ENCODE measurements at places on chromosomes 3 and 15. TPM values are rescaled to one million over a fixed set of nuclear protein-coding genes. Genes with fewer than 3 reads are reported as not detected.
A peak's percentile ranks its signal among the peaks of the same experiment; 100 is the strongest.

- no peak for DNase-seq
Measured at GRCh38 chr15:42274702-42274989, 1.4 kb upstream of the TMEM87A start.

Gene SST
- not detected for total RNA-seq

Gene ALDH1A2
- total RNA-seq: 0.61 TPM

Gene GOLGA8G
- not detected for total RNA-seq

GRCh38 chr15:67146875-67147381, 81.5 kb downstream of the SMAD3 start:
- peak; percentile 87 for DNase-seq

Gene BSN
- total RNA-seq: 0.93 TPM

- DNase-seq: no peak
Measured at GRCh38 chr3:126525853-126526667, 2.1 kb downstream of the CHST13 start.

Gene SPTSSB
- total RNA-seq: 51.6 TPM

- no peak for DNase-seq
Measured at GRCh38 chr3:195731356-195731905, 10.7 kb downstream of the MUC20 start.

Gene C3orf22
- not detected for total RNA-seq

GRCh38 chr3:54968546-54969172, 40.8 kb upstream of the LRTM1 start:
- no peak for DNase-seq

GRCh38 chr3:101847328-101847727, 2.0 kb upstream of the NFKBIZ start:
- DNase-seq: no peak

DNA sequence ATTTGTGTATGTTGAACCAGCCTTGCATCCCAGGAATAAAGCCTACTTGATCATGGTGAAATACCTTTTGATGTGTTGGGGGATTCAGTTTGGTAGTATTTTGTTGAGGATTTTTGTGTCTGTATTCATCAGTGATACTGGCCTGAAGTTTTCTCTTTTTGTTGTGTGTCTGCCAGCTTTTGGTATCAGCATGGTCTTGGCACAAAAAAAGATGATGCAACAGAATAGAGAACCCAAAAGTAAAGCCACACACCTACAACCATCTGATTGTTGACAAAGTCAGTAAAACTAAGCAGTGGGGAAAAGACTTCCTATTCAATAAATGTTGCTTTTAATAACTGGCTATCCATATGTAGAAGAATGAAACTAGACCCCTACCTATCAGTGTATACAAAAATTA, 77.6 kb downstream of the TCF12 start:
- DNase-seq: no peak

- no peak for DNase-seq
Measured at GRCh38 chr15:65827065-65827464, 35.0 kb upstream of the DENND4A start.

Gene PIERCE2
- not detected for total RNA-seq

- no peak for DNase-seq
Measured at GRCh38 chr15:59352683-59353082, 20.0 kb downstream of the MYO1E start.

Gene CFAP92
- 5.9 TPM for total RNA-seq

Gene IL17RE
- total RNA-seq: 82.9 TPM

GRCh38 chr3:145272684-145273083, 888.3 kb downstream of the PLOD2 start:
- DNase-seq: no peak

DNA sequence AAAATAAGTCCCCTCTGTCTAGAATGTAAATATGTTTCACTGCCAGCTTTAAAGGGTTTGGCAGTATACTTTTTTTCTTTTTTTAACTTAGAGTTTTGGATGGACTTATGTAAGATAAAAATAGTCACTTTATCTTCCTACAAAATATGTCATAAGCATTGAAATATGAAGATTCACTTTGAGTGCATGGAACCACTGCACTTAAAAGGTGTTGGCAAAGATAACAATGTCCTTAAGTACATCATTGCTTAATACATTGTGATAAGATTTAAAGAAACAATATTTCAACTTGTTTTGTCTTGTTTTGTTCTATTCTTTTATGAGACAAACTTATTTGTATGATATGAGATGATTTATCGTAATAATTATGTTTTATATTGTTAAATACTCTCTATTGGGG, 66.3 kb upstream of the NAALADL2 start:
- no peak for DNase-seq

Gene CNTN4
- 51.3 TPM for total RNA-seq

GRCh38 chr3:51275111-51275805, 109.8 kb upstream of the MANF start:
- DNase-seq: no peak

DNA sequence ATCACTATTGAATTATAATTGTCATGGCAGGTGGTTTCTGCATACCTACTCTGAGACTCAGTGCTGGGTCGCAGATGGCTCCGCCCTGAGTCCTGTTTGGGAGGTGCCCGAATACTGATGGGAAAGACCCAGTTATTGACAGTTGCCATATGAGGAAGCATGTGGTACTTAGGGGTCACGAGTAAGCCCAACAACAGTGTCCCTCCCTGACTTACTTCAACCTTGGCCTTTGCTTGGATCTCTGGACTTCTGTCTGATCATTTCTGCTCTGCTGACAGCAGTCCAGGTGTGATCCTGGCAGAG, 16.8 kb downstream of the MRAS start:
- no peak for DNase-seq

GRCh38 chr3:47003461-47004368, 24.2 kb downstream of the NBEAL2 start:
- DNase-seq: no peak

Gene BFSP2
- not detected for total RNA-seq

DNA sequence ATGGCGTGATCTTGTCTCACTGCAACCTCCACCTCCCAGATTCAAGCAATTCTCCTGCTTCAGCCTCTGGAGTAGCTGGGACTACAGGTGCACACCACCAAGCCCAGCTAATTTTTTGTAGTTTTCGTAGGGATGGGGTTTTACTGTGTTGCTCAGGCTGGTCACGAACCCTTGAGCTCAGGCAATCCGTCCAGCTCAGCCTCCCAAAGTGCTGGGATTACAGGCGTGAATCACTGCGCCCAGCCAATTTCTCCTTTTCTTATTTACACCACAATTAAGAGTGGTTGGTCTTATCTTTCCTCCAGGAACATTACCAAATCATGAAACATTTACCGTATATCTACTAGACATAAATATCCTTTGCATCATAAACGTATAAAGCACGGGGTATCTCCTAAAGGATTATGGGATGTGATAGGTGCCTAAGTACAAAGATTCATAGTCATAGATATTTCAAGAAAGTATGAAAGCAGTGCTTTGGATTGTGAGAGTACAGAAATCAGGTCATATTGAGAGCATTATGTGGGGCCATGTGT, 194.5 kb downstream of the RBMS3 start:
- DNase-seq: no peak

Gene LRRIQ4
- total RNA-seq: not detected

GRCh38 chr15:85752491-85752961, 42.2 kb downstream of the KLHL25 start:
- no peak for DNase-seq

Gene SERPINI2
- not detected for total RNA-seq

Gene VILL
- total RNA-seq: 12.2 TPM

Gene RBPMS2
- total RNA-seq: 9.3 TPM

Gene INKA1
- not detected for total RNA-seq

DNA sequence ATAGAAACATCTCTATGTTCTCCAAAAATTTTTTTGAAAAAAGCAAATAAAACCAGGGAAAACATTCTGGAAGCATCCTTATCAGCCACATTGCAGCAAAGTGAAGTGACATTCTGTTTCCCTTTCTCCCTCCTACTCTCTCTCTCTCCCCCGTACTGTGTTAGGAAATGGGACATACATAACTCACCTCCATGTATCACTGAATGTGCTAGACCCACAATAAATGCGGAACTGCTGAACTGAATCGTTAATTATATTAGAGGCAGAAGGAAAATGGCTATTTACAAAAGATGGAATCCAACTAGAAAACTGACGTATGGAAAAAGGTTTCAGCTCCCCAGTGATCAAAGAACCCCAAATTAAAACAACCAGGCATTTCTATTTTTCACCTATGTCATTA, 129.8 kb downstream of the MINAR1 start:
- DNase-seq: no peak

GRCh38 chr15:28930476-28931291, 44.9 kb downstream of the APBA2 start:
- no peak for DNase-seq

DNA sequence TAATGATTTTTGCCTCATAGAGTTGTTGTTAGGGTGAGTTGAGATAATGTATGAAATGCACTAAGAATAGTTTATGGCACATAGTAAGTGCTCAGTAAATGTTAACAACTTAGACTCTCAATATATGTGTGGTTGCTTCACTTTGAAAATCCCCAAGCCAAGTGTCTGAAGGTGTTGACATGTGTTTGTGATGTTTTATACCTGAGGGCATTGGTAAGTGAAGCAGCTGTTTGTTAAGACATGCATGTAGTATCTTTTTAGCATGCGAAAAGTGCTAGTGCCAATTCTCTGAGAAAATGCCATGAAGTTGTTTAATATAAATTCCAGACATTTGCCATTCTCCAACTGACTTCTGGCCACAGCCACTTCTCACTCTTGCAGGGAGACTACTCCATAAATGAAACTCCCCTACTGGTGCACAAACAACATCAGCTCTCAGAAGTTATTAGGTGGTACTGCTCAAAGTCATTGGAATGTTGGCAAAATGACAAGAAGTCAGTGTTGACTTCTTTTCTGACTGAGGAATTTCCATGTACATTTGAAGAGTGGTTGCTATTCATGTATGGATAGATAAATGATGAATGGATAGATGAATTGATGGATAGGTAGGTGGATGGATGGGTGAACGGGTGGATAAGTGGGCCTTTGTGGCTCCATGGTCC, 103.6 kb upstream of the NUDT16 start:
- DNase-seq: no peak

Gene STARD5
- total RNA-seq: 1.0 TPM

- no peak for DNase-seq
Measured at GRCh38 chr15:91369823-91370222, 269.8 kb downstream of the SV2B start.

DNA sequence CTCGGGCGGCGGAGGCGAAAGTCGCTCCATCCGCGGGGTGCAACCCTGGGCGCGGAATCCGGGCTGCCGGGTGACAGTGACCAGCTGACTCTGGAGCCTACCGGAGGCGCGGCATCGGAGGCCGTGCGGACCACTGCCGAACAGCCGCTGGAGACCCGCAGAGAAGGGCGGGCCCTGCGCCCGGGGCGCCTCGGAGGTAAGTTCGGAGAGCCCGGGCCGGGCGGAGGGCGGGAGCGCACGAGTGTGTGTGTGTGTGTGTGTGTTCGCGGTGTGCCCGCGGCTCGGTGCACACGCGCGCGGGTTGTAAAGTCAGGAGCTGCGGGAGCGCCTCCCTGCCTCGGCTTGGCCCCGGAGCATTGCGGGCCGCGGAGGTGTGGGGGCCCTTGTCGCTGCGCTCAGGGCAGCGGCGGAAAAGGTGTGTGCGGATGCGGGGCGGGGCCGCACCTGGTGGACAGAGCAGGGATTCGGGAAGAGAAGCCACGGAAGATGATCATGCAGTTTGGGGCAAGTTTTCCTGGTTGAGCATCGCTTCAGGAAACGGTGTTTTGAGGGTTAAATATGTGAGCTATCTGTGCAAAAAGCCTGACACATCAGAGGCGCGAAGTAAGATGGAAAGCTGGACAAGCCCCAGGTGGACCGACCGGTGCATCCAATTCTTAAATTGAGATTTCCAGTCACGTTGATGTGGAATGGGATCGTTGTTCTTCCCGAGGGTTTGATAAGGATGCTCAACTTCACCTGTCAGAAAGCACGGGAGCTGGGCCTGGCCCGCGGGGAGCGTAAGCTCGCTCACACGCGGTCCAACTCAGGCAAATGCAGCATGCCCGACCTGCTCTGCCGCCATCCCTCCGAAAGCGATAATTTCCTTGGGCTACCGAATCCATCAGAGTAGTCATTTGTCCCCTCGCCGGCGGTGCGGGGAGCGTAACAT, 474 bp downstream of the MINAR1 start:
- no peak for DNase-seq

DNA sequence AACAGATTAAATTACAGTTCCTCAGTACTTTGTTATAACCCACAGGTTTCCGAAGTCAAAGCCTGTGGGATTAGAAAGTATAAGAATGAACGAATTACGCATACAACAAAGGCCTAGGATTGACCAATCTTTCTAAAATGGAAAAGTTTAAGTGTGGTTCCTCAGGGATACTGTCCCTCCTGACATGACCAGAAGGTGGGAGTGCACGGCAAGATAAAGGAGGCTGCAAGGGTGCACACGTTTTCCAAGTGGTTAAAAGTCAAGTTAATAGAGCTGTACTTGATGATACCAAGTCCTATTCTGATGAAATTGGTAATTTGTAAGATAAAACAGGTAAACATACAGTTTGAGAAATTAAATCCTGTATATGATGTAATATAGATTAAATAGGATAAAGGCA, 96.2 kb downstream of the ALDH1A2 start:
- DNase-seq: peak; percentile 30

GRCh38 chr3:15401936-15402335, 25.4 kb downstream of the METTL6 start:
- DNase-seq: no peak

DNA sequence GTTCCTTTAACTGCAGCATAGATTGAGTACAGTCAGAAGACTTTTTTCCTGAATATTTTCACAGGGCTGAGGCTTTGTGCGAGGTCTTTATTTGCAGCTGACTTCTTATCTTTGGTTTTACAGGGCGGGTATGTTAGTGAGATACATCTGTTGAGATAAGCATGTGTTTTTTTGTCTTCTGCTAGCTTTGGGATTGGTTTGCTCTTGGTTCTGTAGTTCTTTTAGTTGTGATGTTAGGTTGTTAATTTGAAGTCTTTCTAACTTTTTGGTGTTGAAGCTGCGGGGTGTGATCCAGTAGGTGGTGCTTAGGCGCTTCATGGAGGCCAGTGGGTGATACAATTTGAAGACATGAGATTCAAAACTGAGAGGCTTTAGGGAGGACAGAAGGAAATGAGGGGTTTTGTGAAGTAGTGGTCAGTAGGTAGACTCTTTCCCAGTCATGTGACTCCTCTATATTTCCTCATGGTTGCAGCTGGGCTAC, 67.9 kb upstream of the TNFSF10 start:
- no peak for DNase-seq

Gene PARP15
- not detected for total RNA-seq

Gene NAA80
- 6.7 TPM for total RNA-seq

DNA sequence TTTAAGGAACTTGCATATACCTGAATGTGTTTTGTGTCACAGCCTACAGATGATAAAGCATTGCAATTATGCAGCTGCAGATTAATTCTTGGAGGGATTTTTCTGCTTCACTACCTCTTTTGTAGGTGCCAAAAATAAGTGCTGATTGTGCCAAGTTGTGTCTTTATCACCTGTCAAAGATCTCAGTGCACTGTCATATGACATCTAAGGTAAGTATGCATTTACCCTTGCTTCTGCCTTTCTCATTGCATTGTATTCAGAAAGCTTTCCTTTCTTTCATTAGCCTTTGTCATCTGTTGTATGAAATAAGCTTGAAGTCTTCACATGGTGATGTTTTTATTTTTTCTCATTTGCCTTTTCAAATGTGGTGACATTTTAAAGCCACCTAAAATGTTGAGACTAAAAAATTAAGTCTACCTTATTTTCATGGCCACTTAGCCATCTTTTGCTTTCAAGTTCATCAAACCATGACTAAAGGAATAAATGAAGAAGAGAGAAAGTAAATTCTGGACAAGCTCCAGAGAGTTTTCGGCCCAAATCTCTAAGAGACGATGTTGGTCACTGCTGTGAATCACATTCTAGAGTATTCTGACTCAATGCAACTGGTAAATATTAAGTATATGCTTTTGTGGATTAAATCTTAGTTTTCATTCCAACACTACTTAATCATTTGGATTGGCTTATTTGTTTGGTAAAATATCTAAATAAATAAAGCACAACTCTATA, 381.8 kb upstream of the EPHA3 start:
- DNase-seq: no peak

Gene ESYT3
- 7.6 TPM for total RNA-seq
